ENCODE measurements at places on chromosomes 1 and 21.

GRCh38 chr1:86757272-86757984 is 53.1 kb downstream of the SH3GLB1 start:
- no peak for DNase-seq

- DNase-seq: no peak
Measured at GRCh38 chr1:211975152-211975941, 60.0 kb downstream of the INTS7 start.

DNA sequence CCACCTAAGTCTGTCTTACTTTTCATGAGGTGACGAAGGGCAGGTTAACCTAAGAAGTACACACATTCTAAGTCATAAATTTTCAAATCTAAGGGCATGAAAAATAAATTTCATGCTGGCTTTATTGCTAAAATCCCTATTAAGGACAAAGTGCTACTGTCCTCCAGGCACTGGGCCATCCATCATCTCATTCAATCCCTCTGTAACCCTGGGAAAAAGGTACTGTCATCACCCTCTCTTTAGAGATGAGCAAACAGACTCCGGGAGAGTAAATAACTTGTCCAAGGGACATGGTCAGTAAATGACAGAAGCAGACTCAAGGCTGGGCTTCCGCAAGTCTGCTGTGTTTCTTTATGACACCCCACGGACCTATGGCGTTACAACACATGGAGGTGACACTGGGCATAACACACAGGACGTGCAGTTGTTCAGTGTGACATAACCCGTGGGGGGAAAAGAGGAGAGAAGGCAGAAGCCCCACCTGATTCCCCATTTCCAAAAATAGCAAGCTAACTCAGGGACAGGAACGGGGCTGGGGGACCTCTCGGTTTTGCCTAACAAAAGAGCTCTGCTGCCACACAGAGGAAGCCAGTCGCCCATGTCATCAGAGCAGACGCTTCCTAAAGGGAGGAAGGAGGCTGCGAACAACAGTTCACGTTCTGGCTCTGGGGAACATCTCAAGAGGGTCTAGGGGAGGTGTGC is 12.5 kb upstream of the SRM start:
- DNase-seq: no peak

DNA sequence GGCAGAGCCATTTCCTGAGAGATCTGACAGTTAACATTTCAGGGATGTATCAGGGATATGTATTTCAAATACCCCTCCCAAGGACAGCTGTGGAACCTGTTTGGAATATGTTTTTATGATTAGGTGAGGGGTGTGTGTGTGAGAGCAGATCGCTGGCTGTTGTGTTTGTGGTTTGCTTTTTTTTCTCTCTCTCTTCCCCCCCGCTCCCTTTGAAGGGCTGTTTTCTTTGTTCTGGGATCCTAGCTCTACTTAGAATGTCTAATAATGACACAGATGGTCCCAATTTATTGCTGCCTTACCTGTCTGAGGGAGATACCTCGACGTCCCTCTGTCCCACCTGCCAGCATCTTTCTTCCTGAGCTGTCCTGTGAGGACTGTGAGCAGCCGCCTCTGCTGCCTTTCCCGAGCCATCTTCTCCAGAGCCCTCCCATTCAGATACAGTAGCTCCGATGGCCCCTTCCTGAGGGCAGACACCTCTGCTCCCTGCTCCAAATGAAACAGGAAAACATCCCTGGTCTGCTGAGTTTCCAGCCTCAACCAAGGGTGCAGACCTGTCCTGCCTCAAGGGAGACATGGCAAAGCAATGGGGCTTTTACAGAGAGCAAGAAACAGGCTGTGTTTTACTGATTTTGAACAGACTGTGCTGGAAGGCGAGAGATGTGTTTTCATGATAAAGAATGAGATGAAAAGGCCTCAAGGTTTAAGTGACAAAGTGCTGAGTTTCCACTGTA is 138.0 kb upstream of the TNR start:
- no peak for DNase-seq

DNA sequence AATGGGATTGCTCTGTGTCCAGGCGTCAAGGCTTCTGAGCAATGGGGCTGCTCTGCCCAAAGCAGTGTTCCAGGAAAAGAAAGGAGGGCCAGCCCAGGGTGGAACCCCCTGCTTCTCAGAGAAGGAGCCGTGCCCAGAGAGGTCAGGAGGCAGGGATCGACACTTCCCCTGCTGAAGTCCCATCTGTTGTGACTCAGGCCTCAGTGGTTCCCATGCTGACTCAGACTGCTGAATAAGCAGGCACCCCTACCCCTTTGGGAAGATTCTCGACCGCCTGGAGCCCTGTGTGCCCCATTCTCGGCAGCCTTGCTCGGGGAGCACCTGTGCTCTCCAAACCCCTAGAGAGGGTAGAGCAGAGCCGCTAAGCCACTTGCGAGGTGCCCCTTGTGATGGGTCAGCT is 23.9 kb downstream of the PKP1 start:
- DNase-seq: no peak

GRCh38 chr1:116906812-116907211 is 2.9 kb upstream of the PTGFRN start:
- no peak for DNase-seq

DNA sequence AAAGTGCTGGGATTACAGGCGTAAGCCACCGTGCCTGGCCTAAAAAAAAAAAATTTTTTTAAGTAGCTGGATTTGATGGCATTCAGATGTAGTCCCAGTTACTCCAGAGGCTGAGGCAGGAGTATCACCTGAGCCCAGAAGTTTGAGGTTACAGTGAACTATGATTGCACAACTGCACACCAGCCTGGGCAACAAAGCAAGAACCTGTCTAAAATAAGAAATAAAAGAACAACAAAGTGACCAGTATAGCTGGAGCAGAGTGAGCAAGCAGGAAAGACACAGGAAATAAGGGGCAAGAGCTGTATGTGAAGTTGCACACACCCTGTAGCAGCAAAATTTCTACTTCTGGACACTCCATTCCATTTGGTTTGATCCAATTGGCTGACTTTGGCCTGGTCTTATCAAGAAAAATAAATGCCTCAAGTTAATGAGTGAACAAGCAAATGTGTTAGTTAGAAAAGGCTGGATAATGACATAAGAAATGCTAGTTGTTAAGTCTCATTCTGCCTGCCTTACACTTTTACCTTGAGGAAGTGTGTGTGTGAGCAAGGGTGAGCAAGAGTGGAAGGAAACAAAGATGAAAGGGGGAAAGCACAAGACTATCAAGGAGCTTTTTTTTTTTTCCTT is 7.9 kb downstream of the ATP5IF1 start:
- DNase-seq: no peak

DNA sequence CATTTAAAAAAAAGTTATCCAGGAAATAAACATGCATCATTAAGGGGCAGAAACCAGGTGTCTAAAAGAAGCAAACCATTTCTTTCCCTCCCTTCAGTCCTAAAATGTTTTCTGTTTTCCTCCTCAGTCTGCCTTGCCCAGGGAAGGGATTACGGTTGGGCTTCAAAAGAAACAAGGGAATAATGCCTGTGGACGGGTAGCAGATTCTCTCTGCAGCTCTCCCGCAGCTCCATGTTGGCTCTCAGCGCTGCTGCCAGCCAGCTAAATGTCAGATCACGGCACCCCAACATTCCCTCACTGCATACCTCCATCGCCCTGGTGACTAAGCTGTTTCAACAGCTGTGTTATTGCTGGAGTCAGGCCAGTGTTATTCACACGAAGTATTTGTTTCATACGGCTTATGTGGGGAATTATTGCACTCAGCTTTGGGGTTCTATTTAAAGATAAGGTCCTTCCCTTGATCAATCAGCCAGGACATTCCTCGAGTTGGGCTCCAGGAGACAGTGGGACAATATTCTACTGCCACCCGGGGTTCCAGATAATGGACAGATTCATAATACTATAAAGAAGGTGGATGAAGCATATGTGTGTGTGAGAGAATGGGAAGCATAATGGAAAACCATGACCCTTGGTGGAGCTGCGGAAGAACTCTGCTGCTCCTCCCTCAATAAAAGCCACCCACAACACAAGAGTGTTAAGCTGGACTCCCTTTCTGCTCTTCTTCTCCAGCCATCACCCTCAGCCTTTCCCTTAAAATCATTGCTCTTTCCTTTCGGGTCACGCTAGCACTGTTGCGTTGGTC is 58.2 kb downstream of the WLS start:
- no peak for DNase-seq

DNA sequence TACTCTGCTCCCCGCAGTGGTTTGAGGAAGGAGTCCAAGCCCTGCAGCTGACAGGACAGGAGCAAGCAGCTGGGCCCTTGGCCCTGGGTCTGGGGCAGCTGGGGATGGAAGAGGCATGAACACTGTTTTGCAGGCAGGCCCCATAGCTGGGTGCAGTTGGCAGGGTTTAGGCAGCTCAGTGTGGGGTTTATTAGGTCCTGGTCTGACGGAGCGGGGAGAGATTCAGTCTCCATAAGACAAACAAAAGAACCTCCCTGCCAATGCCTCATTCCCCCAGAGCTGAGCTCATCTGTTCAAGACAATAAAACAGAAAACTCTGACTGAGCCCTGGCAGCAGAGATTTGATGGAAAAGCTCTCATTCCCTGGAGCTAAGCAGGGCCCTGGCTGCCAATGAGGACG is 37.3 kb downstream of the OLFML2B start:
- no peak for DNase-seq

- DNase-seq: no peak
Measured at GRCh38 chr1:48033495-48034045, 36.4 kb upstream of the TRABD2B start.

Data from activated T-cell treated with anti-CD3 and anti-CD28 coated beads, Interleukin-2, amount 50 U/mL, for 72 hours (primary cell).